NCI-H146 (cell line): ENCODE measurements at places on chromosomes 4 and X.

DNA sequence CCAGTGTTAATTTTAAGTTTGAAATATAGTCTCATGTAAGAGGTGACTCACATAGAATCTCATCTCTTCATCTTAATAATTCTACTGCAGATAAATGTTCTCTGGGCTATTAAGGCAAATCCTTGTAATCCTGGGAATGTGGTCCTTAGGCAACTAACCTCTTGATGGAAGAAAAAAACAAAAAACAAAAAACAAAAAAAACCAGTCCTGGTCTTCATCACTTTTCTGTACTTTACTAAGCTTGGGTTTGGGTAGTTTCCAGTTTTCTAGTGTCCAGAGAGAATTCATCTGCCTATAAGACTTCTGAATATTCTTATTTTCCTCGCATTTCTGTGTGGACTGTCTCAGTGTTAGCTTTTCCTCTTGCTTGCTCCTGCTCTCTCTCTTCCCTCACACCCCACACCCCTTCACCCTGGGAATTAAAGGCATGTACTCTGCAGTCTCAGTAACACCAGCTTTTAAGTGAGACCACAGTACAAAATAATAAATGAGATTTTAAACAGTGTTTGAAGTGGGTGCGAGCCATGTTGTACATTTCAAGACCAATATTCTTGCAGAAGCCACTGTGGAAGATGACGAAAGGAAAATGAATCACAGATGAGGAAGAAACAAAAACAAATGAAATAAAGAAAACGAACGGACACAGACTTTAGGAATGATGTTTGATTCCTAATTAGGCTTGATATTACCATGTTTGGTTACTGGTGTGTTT, 51.7 kb downstream of the HAND2 start:
- DNase-seq: no peak

DNA sequence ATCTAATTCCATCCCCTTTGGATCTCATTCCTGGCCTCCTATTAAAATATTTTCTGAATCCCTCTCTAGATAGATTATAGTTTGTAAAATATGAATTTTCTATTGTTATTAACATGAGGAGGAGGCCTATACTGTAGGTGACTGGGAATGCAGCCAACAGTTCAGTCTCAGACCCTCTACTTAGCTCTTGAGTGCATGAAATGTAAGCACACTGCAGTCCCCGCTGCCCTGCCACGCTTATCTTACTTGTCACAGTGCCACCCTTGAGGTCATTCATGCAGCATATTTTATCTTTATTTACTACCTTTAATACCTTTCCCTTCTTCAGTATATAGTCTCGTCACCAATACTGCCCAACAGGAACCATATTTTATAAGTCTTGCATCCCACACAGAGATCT, 151.0 kb downstream of the CAMK2D start:
- DNase-seq: no peak

DNA sequence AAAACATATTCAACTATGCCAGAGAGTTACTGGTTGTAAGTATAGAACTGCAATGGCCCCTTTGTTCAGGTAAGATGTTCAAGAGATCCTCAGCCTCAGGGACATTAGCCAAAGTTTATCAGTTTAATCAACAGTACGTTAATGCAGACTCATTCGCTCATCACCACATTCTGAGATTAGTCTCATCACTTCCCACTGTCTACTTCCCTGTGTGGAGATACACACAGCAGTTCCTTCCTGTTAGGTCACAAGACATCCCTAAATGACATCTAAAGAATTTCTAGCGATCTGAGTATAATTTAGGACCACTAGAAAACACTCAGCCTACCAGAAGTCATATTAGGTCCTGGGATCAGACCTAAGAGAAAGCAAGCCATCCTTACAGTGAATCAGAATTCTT, 10.4 kb downstream of the SLC10A7 start:
- DNase-seq: no peak

GRCh38 chr4:21469438-21470300, 478.9 kb downstream of the KCNIP4 start:
- peak; percentile 23 for DNase-seq
